ENCODE measurements at places on chromosomes 6 and 20. TPM values are rescaled to one million over a fixed set of nuclear protein-coding genes. Genes with fewer than 3 reads are reported as not detected.
A peak's percentile ranks its signal among the peaks of the same experiment; 100 is the strongest.

- DNase-seq = no peak
Measured at GRCh38 chr6:108728826-108729225, 119.4 kb upstream of the ARMC2 start.

DNA sequence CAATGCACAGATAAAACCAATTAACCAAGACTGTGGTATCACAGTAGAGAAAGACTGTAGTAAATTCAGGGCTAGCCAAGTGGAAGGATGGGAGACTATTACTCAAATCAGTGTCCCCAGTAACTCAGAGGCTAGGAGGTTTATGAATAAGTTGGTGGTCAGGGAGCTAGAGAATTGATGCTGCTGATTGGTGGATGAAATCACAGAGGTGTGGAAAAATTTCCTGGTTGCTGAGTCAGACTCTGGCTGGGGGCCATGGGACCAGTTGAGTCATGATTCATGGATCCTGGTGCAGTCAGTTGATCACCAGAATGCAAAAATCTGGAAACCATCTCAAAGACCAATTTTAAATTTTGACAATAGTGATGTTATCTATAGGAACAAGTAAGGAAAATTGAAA lies 555.9 kb downstream of the C6orf118 start:
- peak; percentile 44 for DNase-seq

DNA sequence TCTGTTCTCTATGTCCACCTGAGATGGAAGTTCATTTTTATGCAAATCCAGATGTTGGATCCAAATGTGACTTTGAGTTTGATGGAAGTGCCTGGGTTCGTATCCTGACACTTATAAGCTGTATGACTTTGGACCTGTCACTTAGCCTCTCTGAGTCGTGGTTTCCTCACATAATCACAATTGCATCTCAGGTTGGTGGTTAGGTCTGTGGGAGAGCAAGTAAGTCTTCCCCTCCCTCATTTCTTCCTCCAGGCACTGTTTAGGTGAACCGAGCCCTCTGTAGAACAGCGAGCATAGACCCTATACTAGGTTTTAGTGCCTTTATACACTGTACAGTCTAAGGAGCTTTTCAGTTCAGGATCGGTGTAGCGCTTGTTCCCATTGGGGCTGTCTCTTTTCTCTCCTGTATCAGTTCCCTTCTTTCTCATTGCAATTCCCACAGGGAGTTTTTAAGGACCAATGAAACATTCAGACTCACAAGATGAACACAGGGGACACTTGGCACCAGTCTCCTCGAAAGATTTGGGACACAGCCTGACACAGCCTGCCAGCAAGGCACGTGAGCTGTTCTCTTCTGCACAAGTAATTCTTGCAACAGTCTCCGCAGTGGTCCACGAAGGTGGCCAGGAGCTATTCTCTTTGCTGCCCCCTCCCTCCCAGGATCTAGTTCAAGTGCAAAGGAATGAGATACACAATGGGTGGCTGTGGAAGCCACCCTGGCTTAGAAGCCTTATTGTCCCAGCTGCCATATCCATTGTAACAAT lies 11.8 kb downstream of the TOX2 start:
- no peak for DNase-seq

DNA sequence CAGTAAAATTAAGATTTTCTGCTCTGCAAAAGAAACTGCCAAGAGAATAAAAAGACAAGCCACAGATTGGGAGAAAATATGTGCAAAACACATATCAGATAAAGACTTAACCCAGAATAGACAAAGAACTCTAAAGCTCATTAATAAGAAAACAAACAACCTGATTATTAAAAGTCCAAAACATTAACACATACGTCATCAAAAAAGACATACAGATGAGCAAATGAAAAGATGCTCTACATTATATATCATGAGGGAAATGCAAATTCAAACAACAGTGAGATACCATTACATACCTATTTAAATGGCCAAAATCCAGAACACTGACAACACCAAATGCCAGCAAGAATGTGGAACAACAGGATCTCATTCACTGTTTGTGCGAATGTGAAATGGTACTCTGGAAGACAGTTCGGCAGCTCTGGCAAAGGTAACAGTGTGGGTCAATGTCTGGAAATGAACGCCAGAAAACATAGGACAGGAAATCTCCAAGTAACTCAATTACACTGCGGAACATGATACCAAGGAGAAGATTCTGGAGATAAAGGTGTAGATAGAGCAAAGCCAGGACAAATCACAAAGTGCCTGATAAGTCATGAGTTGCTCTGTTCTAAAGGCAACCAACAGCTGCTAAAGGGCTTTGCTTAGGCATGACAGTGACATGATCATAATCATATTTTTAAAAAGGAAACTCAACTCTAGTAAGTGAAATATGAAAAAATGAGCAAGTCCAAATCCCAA lies 96.8 kb downstream of the PDE10A start:
- no peak for DNase-seq

- no peak for DNase-seq
Measured at GRCh38 chr6:15479761-15480160, 183.1 kb downstream of the DTNBP1 start.

GRCh38 chr20:15446373-15446772 lies 1109.0 kb upstream of the FLRT3 start:
- peak; percentile 21 for DNase-seq

The ECT2L gene
- not detected for total RNA-seq

The CDH4 gene
- 50.9 TPM for total RNA-seq

- no peak for DNase-seq
Measured at GRCh38 chr20:10469056-10469455, 34.0 kb downstream of the SLX4IP start.

DNA sequence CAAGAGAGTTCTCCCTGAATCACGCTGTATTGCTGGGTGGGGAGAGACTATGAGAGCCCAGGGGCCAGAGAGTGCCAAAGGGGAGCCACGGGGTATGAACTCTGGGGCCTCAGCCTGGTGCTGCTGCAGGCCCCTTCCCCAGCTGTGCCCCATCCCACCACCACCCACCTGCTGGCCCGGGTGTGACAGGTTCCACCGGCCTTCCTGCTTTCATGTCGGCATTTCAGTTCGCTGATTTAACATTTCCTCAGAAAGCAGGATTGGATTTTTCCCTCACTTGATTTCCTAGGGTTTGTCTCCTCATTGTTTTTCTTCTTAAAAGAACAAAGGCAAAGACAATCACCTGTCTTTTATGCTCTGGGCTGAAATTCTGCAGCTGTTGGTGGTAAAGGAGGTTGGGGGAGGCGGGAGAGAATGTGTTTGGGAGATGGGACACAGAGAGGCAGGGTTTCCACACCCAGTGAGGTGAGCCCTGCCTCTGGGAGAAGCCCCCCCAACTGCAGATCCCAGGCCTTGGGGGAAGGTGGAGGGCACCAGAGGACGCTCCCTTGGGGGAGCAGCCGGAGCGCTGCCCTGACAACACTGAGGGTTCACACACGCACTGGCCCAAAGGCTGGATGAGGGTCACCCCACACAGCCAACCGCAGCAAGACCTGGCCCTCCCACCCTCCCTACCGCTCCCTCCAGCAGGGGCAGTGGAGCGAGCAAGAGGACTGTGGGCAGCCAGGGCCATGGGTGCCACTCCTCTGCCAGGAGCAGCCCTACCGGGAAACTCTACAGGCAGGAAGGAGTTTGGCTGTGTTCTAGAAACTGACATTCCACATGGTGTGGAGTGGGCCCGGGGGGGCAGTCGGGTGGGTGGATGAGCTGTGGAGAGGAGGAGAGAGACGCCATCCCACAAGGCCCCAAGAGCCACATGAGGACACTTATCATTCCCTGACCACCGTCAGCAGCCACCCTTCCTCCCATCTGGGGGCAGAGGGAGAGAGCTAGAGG lies 10.5 kb upstream of the MLN start:
- no peak for DNase-seq

GRCh38 chr6:82083646-82084045 lies 163.9 kb downstream of the IBTK start:
- no peak for DNase-seq

DNA sequence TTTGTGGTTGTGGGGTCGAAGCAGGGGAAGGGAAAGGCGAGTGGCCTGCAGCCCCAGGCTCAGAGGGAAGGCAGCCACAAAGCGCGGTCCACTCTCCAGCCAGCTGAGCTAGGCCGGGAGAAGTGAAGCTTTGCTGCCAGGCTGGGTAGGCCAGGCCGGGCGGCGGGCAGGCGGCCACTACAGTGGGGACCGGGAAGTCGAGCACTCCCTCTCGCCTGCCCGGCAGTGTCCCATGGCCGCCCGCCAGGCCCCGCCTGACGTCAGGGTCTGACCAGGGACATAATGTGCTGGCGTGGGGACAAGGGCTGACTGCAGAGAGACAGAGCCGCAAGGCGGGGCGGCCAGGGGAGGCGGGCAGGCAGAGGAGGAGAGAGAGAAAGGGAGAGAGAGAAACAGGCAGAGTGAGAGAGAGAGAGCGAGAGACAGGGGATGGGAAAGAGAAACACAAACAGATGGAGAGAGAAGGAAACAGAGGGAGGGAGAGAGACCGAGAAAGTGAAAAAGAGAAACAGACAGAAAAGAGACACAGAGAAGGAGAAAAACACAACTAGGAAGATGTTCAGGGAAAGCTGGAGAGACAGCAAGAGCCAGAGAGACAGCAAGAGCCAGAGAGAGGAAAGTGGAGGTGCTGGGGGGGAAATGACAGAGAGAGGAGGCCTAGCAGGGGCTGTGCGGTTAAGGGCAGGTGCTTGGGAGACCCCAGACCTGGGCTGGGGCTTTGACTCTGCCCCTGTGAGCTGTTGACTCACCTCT lies 94.5 kb upstream of the PTPN1 start:
- no peak for DNase-seq

The MAS1 gene
- not detected for total RNA-seq

- no peak for DNase-seq
Measured at GRCh38 chr20:59177266-59178250, 13.9 kb downstream of the ZNF831 start.

The CFAP61 gene
- total RNA-seq = not detected

GRCh38 chr6:133275213-133275612 lies 34.1 kb downstream of the EYA4 start:
- DNase-seq = no peak

The HLA-A gene
- total RNA-seq = 832 TPM

- no peak for DNase-seq
Measured at GRCh38 chr6:25166955-25167748, 112.0 kb upstream of the CARMIL1 start.

The STX7 gene
- 42.2 TPM for total RNA-seq

GRCh38 chr6:99022039-99022609 lies 74.4 kb upstream of the FBXL4 start:
- no peak for DNase-seq

The HLA-DMB gene
- total RNA-seq = 2.3 TPM

GRCh38 chr20:23245553-23246181 lies 104.9 kb upstream of the NXT1 start:
- no peak for DNase-seq

The SULF2 gene
- total RNA-seq = 78.2 TPM

The L3MBTL3 gene
- 9.5 TPM for total RNA-seq

The MTFR2 gene
- 1.6 TPM for total RNA-seq

- no peak for DNase-seq
Measured at GRCh38 chr6:154157082-154157481, 118.0 kb downstream of the OPRM1 start.

The SS18L1 gene
- 9.6 TPM for total RNA-seq

- DNase-seq = no peak
Measured at GRCh38 chr6:30615219-30615957, 1.7 kb downstream of the PPP1R10 start.

GRCh38 chr6:36197739-36198221 lies 1.2 kb downstream of the BRPF3 start:
- DNase-seq = no peak

The GSTA2 gene
- not detected for total RNA-seq

The CLIC5 gene
- 3.5 TPM for total RNA-seq

- no peak for DNase-seq
Measured at GRCh38 chr6:117399924-117400323, 25.8 kb downstream of the ROS1 start.

The PARD6B gene
- total RNA-seq = 24.0 TPM

The CNR1 gene
- 1.2 TPM for total RNA-seq

DNA sequence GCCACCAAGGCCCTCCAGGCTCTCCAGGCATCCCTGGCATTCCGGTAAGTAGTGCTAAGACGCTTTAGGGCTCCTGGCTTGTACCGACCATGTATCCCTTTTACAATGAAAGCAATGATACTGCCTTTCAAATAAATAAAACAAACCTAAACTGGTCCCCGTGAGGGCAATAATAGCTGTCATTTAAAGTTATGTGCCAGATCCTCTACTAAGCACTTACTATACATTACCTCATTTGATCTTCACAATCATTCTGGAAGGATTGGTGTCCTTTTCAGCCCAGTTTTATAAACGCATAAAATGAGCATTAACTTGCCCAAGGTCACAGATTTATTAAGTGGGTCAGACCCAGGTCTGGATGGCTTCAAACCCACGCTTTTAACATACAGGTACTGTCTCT lies 114.7 kb downstream of the COL9A1 start:
- no peak for DNase-seq

DNA sequence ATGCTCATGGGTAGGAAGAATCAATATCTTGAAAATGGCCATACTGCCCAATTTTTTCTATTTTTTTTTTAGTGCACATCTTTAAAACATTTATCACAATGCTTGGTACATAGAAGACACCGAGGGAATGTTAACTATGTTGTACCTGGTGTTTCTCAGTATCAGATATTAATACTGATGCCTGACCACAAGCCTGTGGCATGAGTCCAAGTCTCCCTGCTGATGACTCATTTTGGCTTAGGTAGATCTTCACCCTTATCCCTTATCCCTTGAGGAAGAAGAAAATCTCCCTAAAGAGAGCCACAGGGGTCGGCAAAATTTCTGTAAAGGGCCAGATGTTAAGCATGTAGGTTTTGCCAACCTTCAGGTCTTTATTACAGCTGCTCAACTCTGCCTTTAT lies 14.5 kb downstream of the CD109 start:
- DNase-seq = no peak

DNA sequence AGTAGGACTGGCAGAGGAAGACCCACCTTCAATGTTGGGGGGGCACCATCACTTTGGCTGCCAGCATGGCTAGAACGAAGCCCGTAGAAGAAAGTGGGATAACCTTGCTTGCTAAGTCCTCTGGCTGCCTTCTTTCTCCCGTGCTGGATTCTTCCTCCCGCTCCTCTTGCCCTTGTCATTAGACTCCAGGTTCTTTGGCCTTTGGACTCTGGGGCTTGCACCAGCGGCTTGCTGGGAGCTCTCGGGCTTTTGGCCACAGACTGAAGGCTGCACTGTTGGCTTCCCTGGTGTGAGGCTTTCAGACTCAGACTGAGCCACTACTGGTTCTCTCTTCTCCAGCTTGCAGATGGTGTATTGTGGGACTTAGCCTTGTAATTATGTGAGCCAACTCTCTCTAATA lies 28.2 kb downstream of the GSTA2 start:
- DNase-seq = no peak

DNA sequence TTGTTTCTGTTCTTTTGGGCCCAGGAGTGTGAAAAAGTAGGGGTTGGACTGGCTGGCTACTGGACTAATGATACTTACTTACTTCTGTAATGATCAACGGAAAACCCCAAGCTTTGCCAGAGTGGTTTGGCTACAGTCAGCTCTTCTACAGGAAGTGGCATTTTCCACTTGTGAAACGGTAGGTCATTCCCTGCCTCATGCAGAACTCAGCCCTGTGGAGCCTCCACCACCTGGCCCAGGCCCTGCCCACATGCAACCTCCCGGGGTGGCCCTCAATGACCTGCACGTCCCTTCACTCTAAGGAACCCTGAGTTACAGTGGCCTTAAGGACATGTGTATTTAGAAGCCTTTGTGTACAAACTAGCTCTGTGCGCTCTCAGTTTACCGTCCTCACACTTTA lies 140.4 kb downstream of the DTNBP1 start:
- no peak for DNase-seq

- no peak for DNase-seq
Measured at GRCh38 chr6:119590066-119590465, 240.5 kb upstream of the MAN1A1 start.

GRCh38 chr20:18567739-18568091 lies 483 bp downstream of the SMIM26 start:
- no peak for DNase-seq
